Right ventricle myocardium superior (tissue), 1 donor: ENCODE measurements at places on chromosomes 1 and 21. TPM values are rescaled to one million over a fixed set of nuclear protein-coding genes. Genes with fewer than 3 reads are reported as not detected.

DNA sequence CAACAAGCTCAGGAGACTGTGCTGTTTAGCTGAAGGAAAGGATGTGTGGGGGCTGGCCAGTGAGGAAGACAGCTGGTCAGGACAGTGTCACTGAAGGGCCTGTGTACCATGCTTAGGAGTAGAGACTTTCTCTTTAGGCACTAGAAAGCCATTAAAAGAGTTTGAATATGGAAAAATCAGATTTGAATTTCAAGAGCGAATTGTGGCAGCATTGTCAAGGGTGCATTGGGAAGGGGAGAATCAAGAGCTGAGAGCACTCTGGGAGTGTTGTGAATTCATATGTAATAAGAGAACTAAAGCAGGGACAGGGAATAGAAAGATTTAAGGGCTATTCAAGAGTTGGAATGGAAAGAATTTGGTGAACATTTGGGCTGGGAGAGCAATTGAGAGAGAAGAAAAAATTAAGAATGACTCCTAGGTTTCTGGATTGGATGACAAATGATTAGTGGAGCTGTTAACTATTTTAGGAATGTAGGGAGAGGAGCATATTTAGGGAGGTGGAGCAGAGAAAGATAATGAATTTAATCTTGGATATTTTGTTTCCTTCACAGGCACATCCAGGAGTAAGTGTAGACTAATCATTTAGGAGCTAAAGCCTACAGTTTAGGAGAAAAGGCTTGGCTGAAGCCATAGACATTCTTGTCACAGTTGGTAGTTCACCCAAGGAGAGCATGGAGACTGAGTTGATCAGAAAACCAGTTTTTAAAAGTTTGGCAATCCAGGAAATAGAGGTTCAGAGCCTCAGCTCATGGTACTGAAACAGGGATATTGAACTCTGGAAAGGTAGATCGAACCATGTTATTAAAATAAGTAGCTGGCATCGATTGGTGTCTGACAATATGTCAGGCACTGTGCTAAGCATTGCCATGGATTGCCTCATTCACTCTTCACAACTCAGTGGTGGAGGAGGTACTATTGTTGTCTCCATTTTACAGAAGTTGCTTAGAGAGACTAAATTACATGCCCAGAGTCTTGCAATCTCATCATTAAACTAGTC lies 23.1 kb upstream of the TOR3A start:
- DNase-seq: no peak

DNA sequence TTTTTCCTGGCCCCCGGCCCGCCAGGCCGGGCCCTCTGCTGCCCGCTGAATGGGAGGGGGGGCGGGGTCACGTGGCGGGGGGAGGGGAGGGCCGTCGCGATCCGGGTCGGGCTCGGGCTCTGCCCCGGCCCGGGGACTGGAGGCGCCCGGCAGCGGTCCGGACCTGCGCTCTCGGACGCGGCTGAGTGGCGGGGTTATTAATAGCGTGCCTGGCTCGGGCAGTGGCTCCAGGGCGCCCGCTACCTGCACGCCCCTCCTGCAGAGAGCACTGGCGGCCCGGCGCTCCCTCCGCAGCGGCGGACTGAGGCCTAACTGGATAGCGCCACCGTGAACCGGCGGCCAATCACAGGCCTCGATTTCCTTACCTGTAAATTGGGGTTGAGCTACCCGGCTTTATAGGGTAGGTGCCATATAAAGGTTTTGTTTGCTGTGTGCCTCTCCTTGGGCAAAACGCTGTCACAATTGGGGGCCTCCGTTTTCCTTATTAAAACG lies 28.1 kb downstream of the AHDC1 start:
- DNase-seq: peak; percentile 88

- DNase-seq: no peak
These were observed 1.1 kb upstream of the CDC73 start for GRCh38 chr1:193120604-193121166.

DNA sequence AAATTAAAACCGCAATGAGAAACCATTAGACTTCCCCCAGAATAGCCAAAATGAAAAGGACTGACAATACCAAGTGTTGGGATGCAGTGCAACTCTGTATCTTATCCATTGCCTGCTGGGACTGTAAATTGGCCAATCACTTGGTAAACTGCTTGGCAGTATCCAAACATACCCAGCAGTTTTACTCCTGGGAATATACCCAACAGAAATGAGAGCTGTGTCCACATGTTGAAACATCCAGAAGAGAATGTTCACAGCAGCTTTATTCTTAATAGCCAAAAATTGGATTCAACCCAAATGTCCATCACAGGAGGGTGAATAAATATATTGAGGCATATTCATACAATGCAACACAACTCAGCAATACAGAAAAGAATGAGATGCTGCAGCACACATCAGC lies 13.7 kb upstream of the FAM20B start:
- no peak for DNase-seq

- DNase-seq: no peak
These were observed 227.1 kb downstream of the LRRC7 start for GRCh38 chr1:69794831-69795230.

- no peak for DNase-seq
These were observed 23.5 kb downstream of the SYT6 start for GRCh38 chr1:114130213-114130612.

GRCh38 chr1:173445656-173446055 lies 31.5 kb upstream of the PRDX6 start:
- DNase-seq: no peak

- DNase-seq: no peak
These were observed 30.6 kb upstream of the ADGRL4 start for GRCh38 chr1:79037085-79037484.

DNA sequence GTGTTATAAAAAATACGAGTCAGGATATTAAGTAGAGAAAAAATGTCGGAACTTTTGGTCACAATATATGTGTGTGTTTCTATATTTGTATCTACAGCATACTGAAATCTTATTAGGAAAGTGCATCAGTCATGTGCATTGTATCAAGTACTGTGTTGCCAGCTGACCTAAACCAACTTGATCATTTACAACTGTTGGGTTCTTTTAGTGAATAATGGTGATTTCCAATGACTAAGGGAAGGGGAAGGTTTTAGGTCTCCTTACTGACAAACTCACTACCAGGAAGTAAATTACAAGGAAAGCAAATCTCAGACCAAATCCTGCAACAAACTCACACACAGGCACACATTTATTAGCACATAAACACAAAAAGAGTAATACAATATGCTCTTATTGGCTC lies 142.7 kb downstream of the TSEN15 start:
- DNase-seq: no peak

DNA sequence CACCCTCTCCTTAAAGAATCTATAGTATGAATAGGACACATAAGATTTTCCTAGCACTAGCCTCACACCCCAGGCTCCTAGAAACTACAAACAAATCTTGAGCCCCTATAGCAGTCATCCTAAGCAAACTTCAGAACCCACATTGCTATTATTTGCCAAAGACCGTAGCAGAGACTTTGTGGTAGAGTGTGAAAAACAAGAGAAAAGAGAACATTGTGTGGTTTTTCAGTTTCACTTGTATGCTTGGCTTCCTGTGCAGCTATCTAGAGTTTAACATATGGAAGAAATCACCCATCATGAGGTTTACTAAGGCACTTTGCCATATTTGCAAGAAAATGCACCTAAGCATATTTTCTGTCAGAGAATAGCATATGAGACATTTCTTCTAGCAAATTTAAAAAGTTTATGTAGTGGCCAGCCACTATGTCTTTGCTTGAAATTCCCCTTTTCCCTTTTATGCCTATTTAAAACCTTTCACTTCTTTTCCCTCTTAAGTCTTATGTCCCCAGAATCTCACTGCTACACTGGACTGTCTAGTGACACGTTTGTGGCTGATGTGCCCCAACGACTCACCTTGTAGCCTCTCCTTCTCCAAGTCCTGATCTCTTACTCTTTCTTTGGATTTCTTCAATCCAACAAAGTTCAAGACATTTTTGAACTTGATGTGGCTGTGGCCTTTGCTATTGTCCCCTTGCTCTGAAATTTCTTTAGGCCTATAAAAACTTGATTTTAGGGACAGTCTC lies 25.6 kb downstream of the CCDC190 start:
- no peak for DNase-seq

- DNase-seq: no peak
These were observed 2.1 kb downstream of the DISP3 start for GRCh38 chr1:11481019-11481418.

- DNase-seq: no peak
These were observed 1.6 kb downstream of the CNIH3 start for GRCh38 chr1:224617410-224618355.

- DNase-seq: no peak
These were observed 35.4 kb upstream of the TXLNA start for GRCh38 chr1:32144033-32144432.

DNA sequence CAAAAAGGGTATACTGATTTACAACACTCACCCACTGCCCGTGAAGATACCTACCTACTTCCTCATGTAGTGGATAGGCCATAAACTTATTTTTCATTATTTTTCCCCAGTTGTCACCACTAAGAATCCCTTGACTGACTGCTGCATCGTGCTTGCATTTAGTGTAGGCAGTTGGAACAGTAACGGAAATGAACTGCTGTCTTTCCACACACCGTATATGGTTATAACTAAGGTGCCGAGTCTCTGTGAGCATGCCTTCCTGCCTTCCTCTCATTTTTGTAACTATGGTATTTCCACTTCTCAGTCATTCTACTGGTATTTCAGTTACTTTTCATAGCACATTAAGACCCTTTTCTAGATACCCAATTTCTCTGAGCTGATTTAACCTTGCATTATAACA lies 36.4 kb downstream of the SLC35F3 start:
- DNase-seq: no peak

DNA sequence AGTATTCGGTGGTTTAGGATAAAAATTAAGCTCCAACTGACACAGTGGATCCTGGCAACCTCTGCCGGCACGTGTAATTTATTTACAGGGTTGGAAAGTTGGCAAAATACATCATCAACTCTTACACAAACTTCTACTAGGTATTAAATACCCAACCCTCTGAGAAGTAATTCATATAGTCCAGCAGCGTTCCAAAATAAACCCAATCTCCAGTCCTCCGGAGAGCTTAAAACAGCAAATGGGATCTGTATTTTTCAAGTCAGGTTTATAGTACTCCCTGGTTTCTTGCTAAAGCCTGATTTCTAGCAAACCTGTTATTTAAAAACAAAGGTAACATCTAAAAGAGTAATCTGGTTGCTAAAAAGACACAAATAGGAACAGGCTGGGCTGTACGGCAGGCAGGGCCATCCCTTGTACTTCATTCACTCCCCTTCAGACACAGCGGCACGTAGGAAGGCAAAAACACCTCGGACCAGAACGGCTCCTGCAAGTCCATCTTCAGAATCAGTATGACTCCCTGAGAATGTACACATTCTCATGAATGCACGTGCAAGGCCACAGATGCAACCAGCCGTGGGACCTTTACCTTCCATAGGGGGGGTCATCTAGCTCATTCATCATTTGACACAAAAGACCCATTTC lies 8.6 kb downstream of the GLIS1 start:
- DNase-seq: no peak

GRCh38 chr1:194684636-194685035 lies 1498.2 kb upstream of the B3GALT2 start:
- DNase-seq: no peak

DNA sequence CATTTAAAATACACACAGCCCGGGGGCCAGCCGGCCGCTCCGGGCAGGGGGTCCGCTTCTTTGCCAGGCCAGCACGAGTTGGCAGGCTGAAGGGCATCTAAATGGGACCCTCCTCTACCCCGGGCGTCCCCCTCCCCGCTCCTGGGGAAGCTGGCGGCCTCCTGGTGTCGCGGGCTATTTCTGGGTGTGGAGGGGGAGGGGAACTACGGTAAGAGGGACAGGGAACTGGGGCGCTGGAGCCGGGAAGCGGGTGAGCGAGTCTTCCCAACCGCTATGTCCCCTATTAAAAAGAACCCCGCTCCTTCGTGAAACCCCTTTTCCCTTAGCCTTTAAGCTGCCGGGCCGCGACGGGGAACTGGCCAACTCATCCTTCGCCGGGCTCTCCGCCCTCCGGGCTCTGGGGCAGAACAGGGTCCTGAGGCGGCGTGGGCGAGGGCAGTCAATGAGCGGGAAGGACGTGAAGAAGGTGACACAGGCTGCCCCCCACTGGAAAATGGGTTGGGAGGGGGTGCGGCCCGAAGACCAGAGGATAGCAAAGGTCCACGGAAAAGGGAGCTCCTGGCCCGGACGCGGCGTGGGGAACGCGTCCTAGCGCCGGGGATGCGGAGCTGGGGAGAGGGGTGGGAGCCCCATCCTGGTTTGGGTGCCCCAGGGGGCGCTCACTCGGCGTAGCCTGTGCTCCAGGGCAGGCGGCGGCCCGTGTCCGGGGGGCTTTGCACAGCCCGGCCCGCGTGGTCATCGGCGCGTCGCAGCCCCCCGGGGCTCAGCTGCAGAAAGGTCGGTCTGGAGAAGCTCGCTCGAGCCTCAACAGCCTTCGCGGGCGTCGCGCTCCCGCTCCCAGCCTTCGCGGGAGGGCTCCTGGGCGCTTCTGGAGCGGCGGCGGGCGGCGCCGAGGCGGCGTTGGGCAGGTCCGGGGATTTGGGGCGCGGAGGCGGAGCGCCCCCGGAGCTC lies 544 bp downstream of the PPM1J start:
- peak; percentile 53 for DNase-seq

- no peak for DNase-seq
These were observed 148.5 kb downstream of the TENT5C start for GRCh38 chr1:117754061-117754969.

DNA sequence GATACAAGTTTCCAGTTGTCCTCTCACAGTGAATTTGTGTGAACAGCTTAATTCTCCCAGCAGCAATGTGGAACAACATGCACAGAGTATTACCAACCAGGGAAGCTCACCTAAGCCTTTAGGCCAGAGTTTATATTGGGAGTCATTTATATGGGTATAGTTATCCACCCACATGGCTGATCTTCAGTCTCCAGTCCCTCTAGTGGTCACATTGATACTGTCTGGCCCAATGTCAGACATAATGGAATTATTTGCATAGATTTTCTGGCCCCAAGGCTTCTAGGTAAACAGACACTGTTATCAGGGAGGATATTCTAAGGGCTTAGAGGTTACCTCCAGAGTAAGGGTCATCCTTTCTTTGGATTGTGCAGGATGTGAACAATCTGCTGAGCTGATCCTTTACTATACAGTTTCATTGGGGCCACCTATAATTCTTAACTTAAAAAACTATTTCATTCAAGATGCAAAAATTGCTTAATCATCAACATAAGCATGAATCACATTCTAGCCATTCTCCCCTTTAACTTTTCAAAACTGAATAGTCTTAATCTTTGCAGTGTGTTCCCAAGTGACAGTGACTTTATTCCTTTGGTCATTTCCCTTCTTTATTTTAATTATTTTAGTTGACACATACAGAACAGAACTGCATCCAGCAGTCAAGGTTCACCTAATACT lies 210.9 kb downstream of the LTN1 start:
- no peak for DNase-seq

- DNase-seq: no peak
These were observed 113.6 kb upstream of the IPO9 start for GRCh38 chr1:201715351-201715750.

Gene EVI5
- 18.9 TPM for total RNA-seq

Gene HHAT
- total RNA-seq: 1.5 TPM

Gene PROX1
- total RNA-seq: 85.2 TPM

Gene NEK2
- total RNA-seq: not detected

Gene SPRR2G
- not detected for total RNA-seq

Gene MAB21L3
- not detected for total RNA-seq

Gene DMRTA2
- total RNA-seq: not detected

Gene ALX3
- total RNA-seq: not detected

Gene MAP10
- total RNA-seq: 2.8 TPM

Gene RCSD1
- 42.9 TPM for total RNA-seq

Gene FMN2
- not detected for total RNA-seq
